ENCODE measurements at places on chromosomes 4 and X.

GRCh38 chrX:136055651-136056221 is 70.5 kb downstream of the SLC9A6 start:
- no peak for DNase-seq

- DNase-seq: no peak
Measured at GRCh38 chr4:8507624-8508023, 67.0 kb downstream of the TRMT44 start.

DNA sequence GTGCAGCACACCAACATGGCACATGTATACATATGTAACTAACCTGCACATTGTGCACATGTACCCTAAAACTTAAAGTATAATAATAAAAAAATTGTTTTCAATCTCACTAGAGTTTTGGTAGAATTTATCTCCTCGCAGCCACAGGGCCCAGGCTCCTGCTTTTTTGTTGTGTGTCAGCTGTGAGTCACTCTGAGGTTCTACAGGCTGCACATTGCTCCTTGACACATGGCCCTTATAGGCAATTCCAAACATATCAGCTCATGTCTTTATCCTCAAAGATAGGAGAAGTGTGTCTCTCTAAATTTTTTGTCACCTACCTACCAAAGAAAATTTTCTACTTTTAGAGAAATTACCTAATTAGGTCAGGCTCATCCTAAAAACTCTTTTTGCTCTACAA is 252.1 kb upstream of the ADGRL3 start:
- no peak for DNase-seq

DNA sequence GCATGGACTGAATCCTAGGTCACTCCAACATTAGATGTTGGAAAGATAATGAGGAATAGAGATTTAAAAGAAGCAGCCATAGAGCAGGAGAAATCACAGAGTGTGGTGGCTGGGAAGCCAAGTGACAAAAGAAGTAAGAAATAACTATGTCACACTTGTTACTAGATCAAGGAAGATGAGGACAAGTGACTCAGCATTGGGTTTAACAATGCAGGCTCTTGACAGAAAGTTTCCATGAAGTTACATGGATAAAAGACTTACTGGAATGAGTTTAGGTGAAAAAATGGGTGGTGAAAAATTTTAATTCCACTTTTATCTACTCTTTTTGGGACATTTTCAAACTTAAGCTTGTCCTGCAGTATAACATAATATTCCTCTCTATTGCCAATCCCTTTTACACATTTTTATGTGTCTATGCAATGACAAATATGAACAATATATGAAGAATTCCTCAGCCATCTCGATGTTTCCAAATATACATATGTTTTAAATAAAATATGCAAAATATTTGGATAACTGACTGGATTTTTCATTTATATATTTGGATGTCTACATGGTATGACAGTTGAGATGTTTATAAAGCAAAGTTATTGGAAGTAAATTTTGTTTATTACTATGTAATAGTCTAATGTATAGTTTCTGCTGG is 462.6 kb downstream of the IL15 start:
- no peak for DNase-seq

DNA sequence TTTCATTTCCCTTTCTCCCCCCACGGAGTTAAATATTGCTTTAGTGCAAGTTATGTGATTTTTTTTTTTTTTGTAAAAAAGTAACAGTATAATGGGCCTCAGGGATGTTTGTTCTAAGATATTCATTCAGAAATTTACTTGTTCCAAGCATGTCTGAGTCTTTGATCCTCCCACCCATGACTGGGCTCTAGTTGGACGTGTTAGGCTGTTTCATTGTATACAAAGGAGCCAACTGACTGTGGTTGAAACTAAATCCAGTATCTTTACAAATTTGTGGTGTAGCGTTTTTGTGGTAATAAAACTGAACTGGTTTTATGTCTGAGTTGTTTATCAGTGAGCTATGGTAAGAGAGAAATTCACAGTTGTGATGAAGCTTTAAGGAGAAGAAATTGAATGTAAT is 74.1 kb downstream of the DOCK11 start:
- DNase-seq: no peak

DNA sequence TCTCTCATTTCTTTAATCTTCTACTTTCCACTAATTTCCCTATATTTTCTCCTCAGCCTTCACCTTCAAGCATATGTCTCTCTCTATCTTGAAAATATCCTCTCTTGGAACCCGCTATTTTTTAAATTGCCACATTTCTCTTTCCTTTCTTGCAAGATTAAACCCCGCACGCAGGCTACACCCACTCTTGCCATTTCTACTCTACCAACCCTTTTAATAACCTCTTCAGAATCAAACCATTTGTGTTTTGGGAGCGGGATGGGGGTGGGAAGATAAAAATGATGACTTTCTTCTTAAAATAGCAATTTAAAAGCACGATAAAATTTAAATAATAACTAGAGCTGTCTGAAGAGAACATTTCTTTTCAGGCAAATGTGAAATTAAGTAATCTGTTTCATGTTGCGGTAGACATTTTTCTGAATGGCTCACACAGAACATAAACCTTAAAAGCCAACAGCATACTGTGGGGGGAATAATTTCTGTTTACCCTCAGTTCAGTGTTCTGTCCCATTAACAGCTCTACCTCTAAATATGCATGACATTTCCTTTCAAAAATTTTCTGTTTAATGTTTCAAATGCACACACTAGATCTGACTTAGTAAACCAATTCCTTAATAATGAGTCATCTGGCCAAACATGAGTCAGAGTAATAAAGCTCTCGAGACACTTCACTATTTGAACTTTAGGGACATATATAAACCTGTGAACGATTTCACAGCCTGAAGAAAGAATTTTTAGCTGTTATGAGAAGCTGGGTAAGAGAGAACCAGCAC is 20.5 kb downstream of the ARSJ start:
- DNase-seq: no peak

GRCh38 chr4:114265342-114265741 is 285.9 kb upstream of the ARSJ start:
- no peak for DNase-seq

DNA sequence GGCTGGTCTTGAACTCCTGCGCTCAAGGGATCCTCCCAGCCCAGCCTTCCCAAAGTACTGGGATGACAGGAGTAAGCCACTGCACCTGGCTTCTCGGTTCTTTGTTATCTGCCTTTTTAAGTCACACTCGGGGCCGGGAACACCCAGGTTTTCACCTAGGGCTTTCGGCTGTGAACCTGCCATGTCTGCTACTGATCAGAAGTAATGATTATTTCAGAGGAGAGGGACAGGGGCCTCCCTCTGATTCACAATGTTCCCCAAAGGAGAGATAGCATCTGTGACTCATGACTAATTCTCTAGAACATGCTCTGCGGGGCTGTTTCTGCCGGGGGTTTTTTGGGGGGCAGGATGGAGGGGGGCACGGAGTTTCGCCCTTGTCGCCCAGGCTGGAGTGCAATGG is 26.9 kb downstream of the CRLF2 start:
- DNase-seq: no peak

DNA sequence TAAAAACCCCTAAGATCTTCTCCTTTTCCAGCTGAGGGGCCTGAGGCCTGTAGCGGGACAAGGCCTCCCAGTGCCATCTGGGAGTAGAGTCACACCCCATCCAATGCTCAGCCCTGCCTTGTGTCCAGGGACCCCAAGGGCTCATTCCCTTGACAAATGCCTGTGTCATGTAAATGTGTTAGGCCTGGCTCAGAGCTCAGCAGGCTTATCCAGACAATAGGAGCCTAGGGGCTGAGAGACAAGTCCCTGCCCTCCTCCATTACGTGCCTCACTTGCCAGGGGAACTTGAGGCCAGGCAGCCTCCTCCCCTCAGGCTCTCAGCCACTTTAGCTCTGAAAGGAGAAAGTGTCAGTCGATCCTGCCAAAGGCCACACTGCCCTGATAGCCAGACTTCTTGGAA is 166.8 kb upstream of the MAMLD1 start:
- DNase-seq: no peak

GRCh38 chr4:38656111-38656510 is 7.9 kb upstream of the KLF3 start:
- DNase-seq: no peak

- DNase-seq: no peak
Measured at GRCh38 chrX:9577555-9577954, 112.7 kb downstream of the TBL1X start.

DNA sequence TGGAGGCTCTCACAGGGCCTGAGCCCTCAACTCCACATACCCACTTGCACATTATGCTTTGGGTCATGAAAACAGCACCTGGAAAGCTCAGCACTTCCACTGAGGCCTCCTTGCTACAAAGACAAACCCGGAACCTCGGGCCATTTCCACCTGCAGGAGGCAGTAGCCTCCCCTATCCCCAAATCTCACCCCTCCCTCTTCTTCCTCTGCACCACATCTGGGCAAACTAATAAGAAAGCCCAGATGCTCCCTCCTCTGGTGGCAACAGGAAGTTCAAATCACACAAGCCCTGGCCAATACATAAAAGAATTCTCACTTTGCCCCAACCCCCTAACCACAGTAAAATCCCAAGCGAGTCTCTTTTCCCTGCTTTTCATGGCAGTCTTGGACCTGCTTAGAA is 136.4 kb downstream of the MAPK10 start:
- no peak for DNase-seq

DNA sequence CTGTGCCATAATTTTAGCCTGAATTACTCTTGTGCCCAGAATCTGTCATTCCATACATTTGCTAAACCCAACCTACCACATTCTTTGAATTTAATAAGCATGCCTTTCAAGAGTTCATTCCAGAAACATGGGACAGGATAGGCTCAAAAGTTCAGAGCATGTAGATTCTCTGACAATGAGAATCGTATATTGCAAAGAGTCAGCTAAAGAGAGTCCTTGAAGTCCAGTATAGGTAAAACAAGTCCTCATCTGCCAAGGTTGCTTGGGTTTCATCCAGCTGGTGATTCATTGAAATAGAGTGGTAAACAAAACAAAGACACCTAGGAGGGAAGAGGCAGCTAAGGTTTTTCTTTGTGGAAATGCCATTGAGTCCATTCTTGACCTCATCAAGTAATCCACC is 249.3 kb upstream of the DIPK2B start:
- no peak for DNase-seq

GRCh38 chrX:40759374-40759773 is 24.0 kb upstream of the MED14 start:
- no peak for DNase-seq

- no peak for DNase-seq
Measured at GRCh38 chr4:152357206-152357605, 178.7 kb downstream of the FBXW7 start.

DNA sequence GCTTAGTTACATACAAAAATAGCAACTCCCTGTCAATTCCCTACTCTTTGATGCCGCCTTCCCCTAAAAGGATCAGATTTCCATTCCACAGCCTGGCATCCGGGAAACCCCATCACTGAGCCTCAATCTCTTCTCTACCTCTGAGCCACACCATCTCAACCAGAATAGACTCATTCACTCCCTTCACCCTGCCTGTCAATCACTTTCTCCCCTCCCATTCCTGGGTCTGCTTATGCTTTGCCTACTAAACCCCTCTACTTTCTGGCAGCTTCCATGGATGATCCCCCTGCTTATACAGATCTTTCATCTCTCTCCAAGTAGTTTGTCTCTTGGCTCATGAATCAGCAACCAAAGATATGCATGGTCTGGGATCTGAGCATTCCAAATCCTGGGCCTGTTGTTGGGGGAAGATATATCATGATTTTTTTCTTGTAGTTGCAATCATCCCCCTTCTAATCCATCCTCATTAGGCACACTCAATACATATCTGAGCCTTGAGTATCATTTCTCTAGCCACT is 2.6 kb downstream of the AMER1 start:
- DNase-seq: no peak

DNA sequence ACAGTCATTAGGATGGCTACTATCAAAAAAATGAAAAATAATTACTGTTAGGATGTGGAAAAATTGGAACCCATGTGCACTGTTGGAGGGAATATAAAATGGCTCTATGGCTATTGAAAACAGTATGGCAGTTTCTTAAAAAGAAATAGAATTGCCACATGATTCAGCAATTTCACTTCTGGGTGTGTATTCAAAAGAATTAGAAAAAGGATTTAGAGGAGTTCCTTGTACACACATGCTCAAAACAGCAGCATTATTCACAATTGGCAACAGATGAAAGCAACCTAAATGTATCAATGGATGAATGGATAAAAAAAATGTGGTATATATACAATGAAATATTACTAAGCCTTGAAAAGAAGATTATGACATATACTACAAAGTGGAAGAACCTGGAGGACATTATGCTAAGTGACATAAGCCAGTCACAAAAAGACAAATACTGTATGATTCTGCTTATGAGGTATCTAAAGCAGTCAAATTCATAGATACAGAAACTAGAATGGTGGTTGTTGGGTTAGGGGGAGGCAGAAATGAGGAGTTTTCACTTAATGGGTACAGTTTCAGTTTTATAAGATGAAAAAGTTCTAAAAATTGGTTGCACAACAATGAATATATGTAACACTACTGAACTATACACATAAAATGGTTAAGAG is 123.2 kb downstream of the ELOVL6 start:
- DNase-seq: no peak

- DNase-seq: no peak
Measured at GRCh38 chr4:39046249-39046648, 14.0 kb upstream of the TMEM156 start.

- DNase-seq: no peak
Measured at GRCh38 chr4:86043755-86044592, 315.9 kb downstream of the MAPK10 start.

DNA sequence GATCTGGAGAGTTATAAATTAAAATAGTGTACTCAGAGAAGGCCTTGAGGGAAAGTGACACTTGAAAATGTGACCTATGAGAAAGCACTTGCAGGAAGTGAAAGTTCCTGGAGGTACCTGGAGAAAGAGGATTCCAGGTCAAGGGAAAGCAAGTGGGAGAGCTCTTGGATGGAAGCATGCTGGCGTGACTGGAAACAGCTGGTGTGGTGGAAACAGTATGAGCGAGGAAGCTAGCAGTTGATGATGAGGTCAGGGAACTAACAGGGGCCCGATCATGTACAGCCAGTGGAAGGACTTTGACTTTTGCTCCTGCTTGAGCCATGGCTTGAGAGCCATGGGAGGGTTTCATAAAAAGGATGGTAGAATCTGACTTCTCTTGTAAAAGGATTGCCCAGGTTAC is 9.5 kb upstream of the CLCN5 start:
- no peak for DNase-seq

DNA sequence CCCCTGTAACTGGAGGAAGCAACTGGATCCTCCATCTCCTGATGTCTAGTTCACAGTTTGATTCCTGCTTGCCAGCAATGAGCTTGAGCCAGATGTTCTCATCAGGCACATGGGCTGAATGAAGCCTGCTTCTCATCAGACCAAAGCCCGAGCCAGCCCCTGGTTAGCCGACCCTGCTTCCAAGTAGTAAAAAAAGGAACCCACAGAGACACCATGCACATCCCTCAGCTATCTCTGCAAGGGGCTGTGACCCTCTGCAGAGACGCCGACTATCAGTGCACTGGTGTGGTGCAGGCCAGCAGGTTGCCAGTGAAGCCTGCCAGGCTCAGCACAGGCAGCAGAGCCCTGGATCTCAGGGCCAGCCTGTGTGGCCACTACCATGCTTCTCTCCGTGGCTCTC is 2.8 kb downstream of the DCTD start:
- no peak for DNase-seq

DNA sequence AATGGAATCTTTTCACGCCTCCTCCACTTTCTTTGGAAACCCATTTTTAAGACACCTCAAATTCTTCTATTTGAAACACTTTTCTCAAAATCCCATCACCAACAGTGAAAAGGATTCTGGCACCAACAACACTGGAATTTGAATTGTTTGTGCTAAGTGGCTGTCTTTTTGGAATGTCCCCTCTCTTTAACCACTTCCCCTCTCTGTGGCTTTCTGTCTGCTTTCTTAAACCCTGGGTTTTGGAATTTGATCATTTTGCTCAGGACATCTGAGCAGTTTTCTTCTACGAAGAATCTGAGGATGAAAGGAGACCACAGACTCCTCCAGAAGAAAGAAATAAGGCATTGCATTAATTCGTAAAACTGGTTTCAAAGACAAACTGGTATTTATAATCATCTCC is 89.0 kb downstream of the MXRA5 start:
- no peak for DNase-seq
